Effector CD8-positive, alpha-beta T cell (primary cell): ENCODE measurements at places on chromosomes 2 and 18.

DNA sequence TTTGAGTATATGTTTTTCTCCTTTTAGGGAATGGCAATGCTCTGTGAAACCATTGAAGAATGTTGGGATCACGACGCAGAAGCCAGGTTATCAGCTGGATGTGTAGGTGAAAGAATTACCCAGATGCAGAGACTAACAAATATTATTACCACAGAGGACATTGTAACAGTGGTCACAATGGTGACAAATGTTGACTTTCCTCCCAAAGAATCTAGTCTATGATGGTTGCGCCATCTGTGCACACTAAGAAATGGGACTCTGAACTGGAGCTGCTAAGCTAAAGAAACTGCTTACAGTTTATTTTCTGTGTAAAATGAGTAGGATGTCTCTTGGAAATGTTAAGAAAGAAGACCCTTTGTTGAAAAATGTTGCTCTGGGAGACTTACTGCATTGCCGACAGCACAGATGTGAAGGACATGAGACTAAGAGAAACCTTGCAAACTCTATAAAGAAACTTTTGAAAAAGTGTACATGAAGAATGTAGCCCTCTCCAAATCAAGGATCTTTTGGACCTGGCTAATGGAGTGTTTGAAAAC, 82.3 kb downstream of the ACVR2A start:
- no peak for DNase-seq

DNA sequence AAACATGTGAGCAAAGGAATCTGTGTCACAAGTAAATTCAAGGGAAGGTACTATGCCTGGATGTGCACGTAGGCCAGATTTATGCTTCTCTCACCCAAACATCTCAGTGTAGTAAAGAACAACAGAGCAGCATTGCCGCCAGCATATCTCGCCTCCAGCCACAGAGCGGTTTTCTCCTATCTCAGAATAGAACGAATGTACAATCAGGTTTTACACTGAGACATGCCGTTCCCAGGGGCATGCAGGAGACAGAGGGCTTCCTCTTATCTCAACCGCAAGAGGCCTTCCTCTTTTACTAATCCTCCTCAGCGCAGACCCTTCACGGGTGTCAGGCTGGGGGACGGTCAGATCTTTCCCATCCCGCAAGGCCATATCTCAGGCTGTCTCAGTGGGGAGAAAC, 175.3 kb downstream of the RPIA start:
- no peak for DNase-seq

- no peak for DNase-seq
These were observed 37.4 kb downstream of the VAPA start for GRCh38 chr18:9951022-9951859.

DNA sequence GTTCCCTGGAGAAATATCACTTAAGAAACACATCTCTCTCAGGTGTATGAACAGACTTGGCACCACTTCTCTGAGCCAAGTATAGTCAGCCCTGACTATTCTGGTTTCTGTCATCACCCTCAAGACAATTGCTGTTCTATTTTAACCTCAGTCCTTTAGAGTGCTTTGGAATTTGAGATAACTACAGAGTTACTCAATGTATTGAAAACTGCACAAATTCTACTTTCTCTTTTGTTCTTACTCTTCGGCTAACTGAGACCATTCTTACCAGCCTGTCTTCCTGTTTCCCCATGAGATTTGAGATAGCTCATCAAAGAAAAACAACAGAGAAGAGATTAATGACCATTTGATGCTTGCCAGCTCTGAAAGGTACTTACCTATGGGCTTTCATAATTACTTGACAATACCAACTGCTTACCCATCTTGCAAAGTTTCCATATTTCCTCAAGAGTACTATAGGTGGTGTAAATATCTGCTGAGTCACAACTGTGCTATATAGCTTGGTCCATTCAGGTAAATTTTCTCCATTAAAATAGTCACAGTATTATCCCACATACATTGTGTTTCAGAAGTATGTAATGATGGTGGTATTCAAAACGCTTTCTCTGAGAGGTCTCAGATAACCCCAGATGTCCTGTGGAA, 467.5 kb upstream of the CHST9 start:
- no peak for DNase-seq

GRCh38 chr2:52881606-52882005, 886.0 kb upstream of the CHAC2 start:
- no peak for DNase-seq

DNA sequence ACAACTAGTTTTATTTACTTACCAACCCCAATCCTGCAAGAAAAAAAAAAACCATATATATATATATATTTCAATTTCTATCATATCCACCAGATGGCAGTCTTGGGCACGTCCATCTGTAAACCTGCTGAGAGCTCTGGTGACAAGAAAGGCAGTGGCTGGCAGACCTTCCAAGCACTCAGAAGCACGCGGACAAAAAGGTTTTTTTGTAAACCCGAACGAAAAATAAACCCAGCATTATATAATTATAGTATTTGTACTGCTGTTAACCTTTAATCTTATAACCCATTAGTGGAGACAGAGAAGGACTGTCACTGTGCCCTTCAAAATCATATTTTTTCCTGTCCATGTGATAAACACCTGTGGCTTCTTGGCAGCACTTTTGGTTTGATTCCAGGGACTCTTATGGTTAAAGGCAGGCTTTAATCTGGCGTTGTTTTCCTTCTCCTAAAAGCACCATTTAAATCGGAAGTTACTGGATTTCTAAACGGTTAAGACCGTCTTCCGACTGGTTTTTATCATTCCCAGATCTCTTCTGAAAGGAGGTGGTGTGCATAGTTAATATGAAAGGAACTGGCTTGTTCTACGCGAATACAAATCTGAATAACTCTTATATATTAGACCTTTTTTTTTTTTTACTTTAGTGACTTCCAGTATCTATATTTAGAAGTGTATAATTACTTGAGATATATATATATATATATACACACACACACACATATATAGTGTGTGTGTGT, 31.0 kb upstream of the SLC3A1 start:
- peak; percentile 29 for DNase-seq

- peak; percentile 5 for DNase-seq
These were observed 109.7 kb downstream of the B3GNT2 start for GRCh38 chr2:62305421-62306176.

DNA sequence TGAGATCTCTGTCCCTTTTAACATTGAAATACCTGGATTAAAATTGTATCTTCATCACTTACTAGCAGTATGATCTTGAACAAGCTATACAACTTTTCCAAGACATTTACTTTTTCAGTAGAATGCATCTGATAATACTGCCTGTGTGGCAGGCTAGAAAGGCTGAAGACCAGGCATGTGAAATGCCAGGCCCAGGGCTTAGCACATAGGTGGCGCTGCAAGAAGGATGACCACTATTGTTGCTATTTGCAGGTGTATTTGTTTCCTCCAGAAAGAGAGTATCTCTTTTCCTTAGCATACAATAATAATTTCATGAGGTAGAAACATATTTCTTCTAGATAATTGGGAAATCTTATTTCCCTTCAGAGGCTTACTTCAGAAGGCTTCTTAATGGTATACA, 331.3 kb downstream of the THSD7B start:
- DNase-seq = no peak

- no peak for DNase-seq
These were observed 34.0 kb downstream of the FHOD3 start for GRCh38 chr18:36331521-36331971.

- no peak for DNase-seq
These were observed 321.5 kb upstream of the NT5C1B start for GRCh38 chr2:18910843-18911242.

GRCh38 chr2:164719996-164720941, 99.0 kb upstream of the GRB14 start:
- DNase-seq = no peak

- DNase-seq = no peak
These were observed 24.8 kb downstream of the FBLN7 start for GRCh38 chr2:112162956-112163355.

GRCh38 chr2:70574109-70574508, 20.5 kb upstream of the TGFA start:
- DNase-seq = no peak

DNA sequence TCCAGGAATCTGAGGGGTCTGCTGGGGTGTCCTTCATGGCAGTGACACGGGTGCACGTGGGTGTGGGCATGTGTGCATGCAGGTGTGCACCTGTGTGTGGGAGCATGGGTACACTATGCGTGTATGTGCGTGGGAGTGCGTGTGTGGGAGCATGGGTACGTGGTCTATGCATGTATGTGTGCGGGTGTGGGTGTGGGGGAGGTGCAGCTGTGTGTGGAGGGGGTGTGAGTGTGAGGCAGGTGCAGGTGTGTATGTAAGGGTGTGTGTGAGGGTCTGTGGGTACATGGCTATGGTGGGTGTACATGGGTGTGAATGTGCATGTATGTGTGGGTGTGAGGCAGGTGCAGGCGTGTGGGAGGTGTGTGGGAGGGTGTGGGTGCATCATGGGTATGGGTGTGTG, 36.3 kb downstream of the EIPR1 start:
- no peak for DNase-seq

- no peak for DNase-seq
These were observed 235.0 kb upstream of the NT5C1B start for GRCh38 chr2:18824325-18824790.

DNA sequence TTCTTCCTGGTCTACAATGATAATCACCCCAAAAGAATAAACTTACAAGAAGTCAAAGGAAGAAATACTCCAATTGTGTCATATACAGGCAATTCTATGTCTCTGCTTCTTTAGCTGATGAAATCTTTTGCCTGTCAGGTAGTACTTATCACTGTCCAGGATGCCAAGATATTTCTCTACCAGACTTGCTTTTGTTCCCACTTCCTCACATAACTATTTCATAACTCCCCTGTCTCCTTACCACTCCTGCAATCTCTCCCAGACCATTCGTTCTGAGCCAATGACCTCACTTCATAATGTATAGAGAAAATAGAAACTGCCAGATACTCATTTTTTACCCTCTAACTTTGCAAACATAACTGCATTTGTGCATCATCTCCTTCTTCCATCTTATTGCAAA, 39.1 kb downstream of the HNMT start:
- DNase-seq = no peak

- DNase-seq = no peak
These were observed 22.6 kb upstream of the SUCLG1 start for GRCh38 chr2:84481702-84482101.

GRCh38 chr18:8117006-8117371, 492.2 kb upstream of the RAB12 start:
- DNase-seq = no peak

DNA sequence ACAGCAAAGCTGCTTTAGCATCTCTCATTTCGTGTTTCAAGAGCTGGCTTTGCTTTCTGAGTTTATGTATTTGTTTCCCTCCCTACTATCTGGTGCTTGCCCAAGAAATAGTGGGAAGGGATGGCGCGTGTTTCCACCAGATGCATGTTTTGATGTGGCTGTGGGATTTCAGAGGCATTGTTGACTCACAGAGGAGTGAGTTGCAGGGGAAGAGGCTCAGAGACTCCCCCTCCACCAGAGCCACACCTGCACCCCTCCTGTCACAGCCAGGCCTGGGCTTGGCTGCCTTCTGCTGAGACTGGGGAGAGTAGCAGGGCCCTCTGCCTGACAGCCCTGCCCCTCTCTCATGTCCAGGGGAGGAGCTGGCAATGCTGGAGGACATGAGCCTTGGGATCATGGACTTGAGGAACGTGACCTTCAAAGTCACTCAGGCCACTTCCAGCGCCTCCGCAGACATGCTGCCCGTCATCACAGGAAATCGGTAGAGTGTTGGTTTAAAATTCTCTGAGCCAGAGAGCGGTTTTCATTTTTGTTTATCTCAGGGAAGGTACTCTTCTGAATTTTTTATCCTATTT, 42.9 kb downstream of the COA5 start:
- no peak for DNase-seq

- DNase-seq = no peak
These were observed 409.4 kb upstream of the SYT4 start for GRCh38 chr18:43686709-43687108.

- DNase-seq = no peak
These were observed 21.3 kb upstream of the ALLC start for GRCh38 chr2:3636586-3637310.

DNA sequence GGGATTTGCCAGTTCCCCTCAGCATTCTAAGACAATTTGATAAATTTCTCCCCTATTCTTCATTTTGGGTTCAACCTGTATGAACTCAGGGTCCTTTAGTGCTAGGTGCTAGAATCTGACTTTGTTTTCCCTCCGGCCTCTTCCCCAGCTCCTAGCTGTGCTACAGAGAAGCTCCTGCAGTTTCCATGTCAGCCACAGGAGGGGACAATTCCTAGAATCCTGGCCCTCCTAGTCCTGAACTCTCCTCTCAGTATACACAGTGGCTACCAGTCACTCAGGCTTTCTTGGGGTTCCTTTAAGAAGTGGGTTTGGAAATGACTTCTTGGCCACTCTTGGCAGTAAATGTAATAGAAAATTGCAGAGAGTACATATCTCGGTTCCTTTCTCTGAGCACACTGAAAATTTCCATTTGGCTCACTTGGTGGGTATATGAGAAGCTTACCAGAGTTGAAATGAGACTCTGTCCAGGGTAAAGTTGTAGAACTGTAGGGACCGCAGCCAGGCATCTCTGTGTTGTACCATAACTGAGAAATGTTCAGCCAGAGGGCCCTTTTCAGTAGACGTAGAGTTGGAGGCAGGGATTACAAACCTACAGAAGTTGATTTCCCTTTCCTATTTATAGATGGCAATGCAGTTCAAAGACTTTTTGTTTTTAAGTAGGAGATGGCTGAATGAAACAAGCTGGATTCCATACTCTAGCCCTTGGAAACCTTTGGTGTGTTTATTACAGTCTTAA, 5.0 kb upstream of the CHST10 start:
- no peak for DNase-seq

DNA sequence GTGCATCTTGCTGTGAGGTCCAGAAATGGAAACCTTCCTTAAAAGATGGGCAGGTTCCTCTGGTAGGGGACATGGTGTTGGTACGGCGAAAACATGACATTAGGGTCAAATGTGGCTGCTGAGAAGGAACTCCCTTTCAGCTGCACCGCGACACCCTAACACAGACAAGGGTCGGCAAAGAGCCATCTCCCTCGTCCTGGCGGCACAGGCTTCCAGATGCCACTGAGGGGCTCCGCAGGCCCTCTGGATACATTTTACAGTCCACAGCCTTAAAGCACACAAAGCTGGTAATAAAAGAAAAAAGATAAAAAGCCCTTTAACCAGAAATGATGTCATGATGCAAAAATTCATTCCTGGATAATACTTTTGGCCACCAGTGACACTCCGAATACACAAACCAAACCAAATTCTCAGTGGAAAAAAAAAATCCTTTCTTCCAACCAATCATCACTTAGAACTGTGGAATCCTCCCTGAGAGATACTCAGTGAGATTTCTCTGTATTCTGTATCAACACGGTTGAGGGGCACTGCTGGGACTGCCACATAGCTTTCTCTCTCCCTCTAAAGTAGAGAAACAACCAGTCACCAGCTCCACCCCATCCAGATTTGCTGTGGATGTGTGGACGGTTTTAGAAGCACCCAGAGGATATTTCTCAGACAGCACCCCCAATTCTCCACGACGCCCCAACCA, 174.8 kb downstream of the HDAC4 start:
- no peak for DNase-seq
